ENCODE measurements at places on chromosomes 11 and 22.

GRCh38 chr22:17260298-17260697, 41.1 kb upstream of the ADA2 start:
- DNase-seq = no peak

GRCh38 chr11:32400670-32401369, 34.5 kb downstream of the WT1 start:
- peak; percentile 67 for DNase-seq

GRCh38 chr11:66426314-66426713, 5.5 kb downstream of the NPAS4 start:
- no peak for DNase-seq

DNA sequence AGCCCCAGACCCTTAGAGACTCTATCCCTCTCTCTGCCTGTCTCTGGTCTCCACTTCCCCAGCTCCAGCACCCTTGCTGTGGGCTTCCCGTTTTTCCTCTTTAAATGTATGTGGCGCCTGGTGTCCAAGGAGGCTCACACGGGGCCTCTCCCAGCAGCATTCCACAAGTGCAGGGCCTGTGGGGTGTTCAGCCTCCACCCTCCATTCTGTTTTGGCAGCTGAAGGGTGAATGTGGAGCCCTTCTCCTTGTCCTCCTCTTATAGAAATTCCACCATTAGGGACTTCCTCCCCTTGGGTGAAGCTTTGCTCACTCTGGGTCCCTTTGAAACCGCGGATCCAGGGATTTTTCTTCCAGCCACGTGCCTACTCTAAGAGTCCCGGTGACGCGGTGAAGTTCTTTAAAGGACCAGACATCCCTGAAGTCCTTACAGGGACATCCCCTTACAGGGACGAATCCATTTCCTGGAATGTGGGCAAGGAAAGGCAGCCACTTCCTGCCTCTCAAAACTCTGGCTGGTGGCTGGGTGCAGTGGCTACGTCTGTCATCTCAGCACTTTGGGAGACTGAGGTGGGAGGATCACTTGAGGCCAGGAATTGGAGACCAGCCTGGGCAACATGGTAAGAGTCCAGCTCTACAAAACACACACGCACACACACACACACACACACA, 1.6 kb upstream of the TSPAN18 start:
- no peak for DNase-seq

- DNase-seq = no peak
Observed at GRCh38 chr22:48348855-48349254, 1478.8 kb downstream of the BRD1 start.

- DNase-seq = no peak
Observed at GRCh38 chr11:94866231-94866822, 98.2 kb downstream of the AMOTL1 start.

GRCh38 chr11:60952742-60953170, 780 bp upstream of the SLC15A3 start:
- DNase-seq = no peak

GRCh38 chr11:65370659-65371049, 11.8 kb downstream of the SLC25A45 start:
- DNase-seq = no peak

GRCh38 chr11:104812103-104812788, 86.0 kb downstream of the CASP12 start:
- no peak for DNase-seq

GRCh38 chr11:32821517-32821916, 8.2 kb upstream of the PRRG4 start:
- DNase-seq = peak; percentile 29

GRCh38 chr22:38602166-38602565, 32.2 kb upstream of the DMC1 start:
- DNase-seq = no peak

DNA sequence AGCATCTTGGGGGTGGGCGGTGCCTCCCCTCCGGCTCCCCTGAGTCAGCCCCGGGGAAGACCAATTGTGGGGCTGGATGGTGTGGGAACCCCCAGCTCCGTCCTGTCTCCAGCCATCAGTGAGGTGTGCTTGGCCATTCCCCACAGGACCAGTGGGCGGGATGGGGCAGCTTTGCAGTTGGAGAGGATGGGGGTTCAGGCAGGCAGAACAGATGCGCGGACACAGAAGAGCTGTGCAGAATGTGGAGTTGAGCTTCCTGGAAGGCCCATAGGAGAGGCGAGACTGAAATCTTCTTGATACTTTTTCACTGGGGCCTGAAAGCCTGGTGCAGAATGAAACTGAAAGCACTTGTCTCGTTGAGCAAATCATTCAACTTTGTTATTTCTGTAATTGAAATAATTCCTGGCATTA, 23.8 kb downstream of the PARVB start:
- no peak for DNase-seq

DNA sequence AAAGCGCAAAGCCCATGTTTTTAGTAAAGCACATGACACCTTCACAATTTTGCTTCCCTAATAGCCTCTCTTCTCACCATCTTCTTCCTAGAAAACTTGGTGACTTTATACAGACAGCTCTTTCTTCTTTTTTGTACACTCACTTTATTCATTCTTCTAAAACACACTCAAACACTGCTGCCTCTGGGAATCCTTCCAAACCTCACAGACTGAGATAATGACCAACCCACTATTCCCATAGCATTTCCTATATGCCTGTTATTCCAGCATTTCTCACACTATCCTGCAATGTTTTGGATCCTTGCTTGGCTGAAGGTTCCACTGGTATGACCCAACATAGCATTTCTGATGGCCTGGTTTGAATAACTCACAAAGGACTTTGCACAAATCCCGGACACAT, 442.1 kb upstream of the CCDC90B start:
- DNase-seq = no peak

DNA sequence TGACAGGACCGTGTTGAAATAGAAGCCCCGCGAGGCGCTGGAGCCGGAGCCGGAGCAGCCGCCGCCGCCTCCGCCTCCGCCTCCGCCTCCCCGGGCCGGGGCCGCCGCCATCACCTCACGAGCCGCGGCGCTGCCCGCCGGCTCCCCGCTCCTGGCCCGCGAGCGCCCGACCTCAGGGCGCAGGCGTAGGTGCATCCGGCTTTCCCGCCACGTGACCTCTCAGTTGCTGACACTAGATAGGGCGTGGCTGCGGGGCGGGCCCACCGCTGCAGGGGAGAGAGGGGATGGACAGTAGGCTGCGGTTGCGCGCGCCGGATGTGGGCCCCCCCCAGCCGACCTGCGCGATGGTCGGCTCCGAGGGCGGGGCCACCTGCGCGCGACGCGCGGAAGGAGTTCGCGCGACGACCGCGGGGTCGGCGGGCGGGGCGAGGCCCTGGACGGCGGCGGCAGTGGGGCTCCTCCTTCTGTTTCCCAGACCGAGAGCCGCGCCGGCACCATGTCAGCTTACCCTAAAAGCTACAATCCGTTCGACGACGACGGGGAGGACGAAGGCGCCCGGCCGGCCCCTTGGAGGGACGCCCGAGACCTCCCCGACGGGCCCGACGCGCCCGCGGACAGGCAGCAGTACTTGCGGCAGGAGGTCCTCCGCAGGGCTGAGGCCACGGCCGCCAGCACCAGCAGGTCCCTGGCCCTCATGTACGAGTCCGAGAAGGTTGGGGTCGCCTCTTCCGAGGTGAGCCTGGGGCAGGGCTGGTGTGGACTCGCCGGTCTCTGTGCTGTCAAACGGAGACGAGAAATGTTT, at the start of the genes PI4KA and SNAP29:
Gene PI4KA (minus strand): TSS at position 197 of the 802 bp plus-strand sequence. CDS start 86 bp downstream, at position 111.
Gene SNAP29 (plus strand): TSS at position 393 of the 802 bp plus-strand sequence. CDS start 104 bp downstream, at position 497.
- peak; percentile 99 for DNase-seq

- no peak for DNase-seq
Observed at GRCh38 chr22:44200855-44201550, 20.3 kb downstream of the PARVG start.

DNA sequence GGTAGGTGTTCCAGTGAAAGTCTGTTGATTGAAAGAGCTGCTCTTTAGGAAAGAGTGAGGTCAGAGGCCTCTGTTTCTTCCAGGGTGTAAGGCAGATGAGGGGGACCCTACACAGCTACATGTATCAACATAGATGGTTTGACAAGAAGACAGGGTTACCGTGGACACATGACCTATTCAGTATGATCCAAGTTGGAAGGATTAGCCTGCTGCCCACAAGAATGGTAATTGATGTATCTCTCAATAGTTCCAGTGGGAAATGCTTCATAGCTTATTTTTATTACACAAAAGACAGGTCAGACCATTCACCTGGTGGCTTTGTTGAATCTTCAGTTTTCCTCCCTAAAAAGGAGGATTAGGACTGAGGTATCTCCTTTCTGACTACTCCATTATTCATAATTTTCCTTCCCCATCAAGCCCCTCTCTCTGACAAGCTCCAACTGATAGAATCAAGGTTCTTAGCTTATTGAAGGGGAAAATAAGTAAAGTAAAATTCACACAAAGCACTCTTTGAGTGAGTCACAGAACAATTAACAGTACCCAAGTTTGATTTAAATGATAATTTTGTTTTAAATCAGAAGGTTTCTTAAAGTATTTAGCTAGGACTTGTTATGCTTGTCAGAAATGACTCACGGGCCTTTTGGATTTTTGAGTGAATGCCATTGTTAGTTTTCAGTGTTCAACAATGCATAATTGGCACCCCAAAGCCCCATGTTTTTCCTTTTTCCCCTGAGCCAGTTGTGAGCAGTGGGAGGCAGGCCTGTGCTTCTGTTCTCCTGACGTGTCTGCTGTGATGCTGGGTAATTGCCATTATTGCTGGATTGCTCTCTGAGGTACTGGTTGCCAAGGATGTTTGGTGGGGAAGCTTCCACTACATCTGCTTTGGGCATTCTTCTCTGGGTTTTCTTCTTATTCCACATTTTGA, 373.2 kb downstream of the DDX10 start:
- peak; percentile 91 for DNase-seq

GRCh38 chr22:48476577-48476976, 1351.1 kb downstream of the BRD1 start:
- DNase-seq = no peak

DNA sequence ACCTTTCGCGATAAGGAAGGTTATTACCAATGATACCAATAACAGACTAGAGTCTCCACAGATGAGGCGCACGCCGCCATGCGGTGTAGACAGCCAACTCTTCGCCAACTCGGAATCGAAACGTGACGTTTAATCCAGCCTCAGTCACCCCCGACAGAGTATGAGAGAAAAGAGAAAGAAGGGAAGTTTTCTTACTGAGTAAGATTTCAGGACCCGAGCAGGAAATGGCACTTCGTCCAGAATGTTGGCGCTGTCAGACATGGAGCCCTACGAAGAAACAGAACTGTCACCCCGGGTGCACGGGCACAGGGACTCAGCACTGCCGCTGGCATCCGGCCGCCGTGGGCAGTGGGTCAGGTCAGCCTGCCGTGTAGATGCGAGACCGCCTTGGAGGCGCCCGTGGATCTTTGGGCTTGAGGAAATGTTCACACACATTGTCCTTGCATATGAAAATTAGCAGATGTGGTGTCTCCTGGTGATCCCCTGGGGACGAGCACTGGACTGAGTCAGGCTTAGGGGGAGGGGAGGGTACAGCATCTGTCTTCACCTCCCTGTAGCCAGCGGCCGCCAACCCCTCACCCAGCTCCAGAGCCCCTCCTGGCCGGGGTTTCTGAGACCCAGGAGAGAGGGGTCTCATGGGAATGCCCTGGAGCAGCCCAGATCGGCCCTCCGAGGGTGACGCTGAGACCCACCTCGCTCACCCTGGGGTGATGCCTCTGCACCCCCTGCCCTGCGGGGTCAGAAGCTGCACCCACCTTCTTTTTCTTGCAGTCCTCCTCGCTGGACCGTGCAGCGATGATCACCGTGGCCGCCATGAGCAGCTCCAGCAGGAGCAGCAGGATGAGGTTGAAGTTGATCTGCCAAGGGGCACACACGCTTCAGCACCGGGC, 8.3 kb downstream of the MLC1 start:
- no peak for DNase-seq

DNA sequence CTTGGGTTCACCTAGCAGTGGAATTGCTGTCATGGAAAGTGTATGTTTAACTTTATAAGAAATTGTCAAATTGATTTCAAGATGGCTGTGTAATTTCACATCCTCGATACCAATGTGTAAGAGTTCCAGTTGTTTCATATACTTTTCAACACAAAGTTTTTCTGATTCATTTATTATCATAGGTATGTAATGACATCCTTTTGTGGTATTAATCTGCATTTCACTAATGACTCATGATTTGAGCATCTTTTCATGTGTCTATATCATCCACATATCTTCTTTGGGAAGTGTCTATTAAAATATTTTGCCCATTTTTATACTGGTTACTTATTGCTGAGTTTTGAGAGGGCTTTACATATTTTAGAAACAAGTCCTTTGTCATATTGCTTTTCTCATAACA, 17.0 kb upstream of the GLYATL1B start:
- no peak for DNase-seq

DNA sequence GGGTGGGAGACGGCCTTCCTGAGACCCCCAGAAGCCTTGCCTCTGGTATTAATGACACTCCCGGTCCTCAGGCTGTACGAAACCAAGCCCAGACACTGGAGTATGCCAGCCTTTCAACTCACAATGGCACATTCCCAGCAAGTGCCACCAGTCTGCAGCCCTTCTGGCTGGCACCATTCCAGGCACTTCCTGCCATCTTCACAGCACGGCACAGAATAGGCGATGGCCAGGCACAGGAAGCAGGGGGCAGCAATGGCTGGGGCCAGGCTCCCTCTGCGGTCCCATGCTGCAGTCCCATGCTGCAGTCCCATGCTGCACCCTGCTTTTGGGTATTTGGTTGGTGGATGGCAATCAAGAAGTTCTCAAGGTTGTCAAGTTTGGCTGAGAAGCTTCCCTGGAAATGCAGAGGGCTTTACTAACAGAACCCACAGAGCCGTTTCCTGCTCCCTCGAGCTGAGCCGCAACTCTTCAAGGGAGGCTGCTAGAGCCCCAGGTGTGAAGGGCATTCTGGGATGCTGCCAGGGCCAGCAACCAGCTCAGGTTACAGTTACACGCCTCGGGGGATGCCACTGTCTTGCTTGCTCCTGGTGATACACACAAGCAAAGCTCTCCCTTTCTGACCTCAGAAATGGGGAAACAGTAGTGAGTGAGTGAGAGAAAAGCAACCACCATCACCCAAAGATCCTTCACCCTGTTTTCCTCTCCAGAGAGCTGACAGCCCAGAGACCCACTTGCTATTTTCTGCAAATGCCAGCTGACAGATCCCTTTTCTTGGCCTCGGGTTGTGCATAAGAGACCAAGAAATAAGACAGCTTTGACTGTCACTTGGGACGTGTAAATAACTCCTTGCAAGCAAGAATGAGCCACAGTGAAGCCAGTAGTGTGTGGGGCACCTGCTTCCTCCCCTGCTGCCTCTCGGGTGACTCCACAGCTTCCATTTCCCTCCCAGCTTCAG, 23.9 kb downstream of the LRFN4 start:
- no peak for DNase-seq

DNA sequence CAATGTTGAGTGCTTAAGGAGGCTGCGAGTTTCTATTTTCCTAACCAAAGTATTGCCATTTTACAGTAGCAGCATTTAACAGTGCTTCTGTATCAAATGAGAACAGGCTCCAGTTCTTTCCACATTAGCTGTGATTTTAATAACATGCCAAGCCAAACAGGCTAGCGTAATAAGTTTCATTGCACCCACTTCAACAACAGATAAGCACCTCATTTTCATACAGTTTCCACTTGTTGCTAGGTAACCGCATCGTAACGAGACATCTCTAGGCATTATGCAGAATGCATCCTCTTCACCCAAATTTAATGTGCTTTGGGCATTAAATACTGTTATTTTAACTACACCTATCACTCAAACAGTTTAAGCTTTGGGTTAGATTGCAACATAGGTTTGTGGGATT, 79.0 kb downstream of the CADM1 start:
- no peak for DNase-seq

- no peak for DNase-seq
Observed at GRCh38 chr22:35522225-35523149, 18.1 kb upstream of the RASD2 start.

GRCh38 chr11:32312206-32312817, 123.0 kb downstream of the WT1 start:
- peak; percentile 75 for DNase-seq

- no peak for DNase-seq
Observed at GRCh38 chr11:108705061-108705460, 40.2 kb downstream of the DDX10 start.

- peak; percentile 91 for DNase-seq
Observed at GRCh38 chr11:62394825-62395538, 23.9 kb upstream of the SCGB1A1 start.

Measured in cardiac fibroblast (primary cell).